Non-pigmented ciliary epithelial cell (primary cell): ENCODE measurements at places on chromosomes 1 and 21.

GRCh38 chr1:19676438-19676922, 11.8 kb downstream of the HTR6 start:
- no peak for DNase-seq

- DNase-seq, result no peak
These were observed 24.3 kb downstream of the PER3 start for GRCh38 chr1:7808253-7808844.

DNA sequence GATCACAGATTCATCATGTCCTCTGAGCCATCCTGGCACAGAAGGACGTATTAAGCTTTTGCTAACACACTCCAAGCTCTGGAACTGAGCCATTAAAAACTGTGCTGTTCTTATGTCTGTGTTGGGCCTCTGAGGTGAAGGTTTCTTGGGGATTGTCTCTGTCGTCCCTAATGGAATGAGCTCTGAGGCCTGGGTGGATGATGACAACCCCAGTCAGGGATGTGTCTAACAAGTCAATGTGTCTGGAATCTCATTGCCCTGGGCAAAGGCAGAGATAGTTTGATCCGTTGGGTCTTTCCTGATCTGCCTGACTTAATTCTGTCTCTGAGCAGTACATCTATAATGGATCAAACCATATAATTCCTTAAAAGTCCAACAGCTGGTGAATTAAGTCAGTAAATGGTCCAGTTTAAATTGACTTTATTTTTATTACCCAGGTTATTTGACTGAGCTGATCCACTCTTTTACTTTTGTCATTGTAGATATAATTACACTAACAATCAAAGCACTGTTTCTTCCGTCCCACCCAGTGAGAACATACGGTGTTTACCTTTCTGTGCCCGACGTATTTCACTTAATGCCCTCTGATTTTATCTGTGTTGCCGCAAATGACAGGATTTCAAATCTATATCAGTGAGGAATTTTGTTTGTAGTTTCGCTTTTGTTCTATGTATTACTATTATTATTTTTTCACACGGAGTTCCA, 38.8 kb upstream of the OR2B11 start:
- DNase-seq, result no peak

- no peak for DNase-seq
These were observed 133.7 kb downstream of the SMYD2 start for GRCh38 chr1:214414691-214415090.

- DNase-seq, result no peak
These were observed 82.0 kb downstream of the GLIS1 start for GRCh38 chr1:53656747-53657530.

DNA sequence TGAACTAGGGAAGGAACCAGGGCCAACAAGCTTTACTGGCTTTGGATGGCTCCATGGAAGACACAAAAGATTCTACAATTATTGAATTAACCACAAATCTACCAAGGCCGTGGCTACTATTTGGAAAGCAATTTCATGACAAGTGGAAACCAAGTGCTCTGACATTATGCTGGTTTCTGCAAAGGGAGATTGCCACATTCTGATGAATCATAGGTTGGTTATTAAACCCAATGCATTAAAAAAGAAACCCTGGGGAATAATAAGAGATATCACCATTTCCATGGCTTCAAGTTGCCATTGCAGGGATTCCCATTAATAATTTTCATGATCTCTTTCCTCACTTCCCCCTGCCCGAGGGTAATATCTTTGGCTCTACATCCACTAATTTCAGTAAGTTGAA, 359.2 kb upstream of the NCAM2 start:
- no peak for DNase-seq

- no peak for DNase-seq
These were observed 86.0 kb upstream of the TLR5 start for GRCh38 chr1:223228931-223229528.

GRCh38 chr1:46285730-46286477, 17.5 kb downstream of the LRRC41 start:
- DNase-seq, result no peak

DNA sequence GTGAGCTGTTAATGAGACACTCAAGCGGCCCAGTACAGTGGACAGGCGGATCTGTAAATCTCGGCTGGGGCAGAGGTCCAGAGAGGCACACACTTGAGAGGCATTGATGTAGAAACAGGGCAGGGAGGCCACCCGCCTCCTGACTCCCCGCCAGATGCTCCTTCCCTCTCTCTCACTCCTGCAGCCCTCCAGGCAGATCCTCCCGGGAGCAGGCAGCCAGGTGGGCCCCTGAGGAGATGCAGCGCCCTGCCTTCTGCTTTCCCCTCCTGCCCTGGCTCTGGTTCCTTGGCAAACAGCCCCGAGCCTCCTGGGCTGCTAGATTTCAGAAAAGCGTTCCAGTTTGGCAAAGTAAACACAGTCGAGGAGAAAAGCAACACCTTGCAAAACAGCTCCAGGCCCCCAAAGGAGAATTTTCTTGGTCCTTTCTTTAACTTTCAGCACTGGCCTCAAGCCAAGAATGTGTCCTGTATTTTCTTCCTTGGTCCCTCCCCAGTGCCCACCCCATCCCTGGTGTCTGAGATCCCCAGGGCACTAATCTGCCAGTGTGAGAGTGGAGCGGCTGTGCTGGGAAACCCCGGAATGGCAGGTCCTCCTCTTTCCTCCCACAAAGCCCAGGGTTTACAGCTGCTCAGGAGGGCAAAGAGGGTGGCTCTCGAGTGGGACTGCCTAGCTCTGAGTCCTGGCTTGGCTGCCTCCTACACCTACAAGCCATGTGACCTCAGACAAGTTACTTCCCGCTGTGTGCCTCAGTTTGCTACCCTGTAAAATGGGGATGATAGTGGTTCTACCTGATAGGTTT, 29.4 kb upstream of the IFNLR1 start:
- no peak for DNase-seq

DNA sequence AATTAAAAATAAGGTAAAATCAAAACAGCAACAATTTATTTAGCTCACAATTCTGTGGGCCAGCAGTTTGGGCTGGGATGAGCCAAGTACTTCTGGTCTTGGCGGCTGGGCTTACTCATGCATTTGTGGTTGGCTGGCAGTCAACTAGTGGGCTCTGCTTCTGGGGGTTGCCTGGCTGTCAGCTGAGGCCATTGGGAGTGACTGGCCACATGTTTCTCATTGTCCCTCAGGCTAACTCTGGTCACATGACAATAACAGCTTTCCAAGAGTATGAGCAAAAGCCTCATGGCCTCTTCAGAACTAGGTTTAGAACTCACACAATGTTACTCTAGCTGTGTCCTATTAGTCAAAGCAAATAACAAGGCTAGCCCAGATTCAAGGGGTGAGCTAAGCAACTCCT, 15.6 kb upstream of the CHIA start:
- no peak for DNase-seq

DNA sequence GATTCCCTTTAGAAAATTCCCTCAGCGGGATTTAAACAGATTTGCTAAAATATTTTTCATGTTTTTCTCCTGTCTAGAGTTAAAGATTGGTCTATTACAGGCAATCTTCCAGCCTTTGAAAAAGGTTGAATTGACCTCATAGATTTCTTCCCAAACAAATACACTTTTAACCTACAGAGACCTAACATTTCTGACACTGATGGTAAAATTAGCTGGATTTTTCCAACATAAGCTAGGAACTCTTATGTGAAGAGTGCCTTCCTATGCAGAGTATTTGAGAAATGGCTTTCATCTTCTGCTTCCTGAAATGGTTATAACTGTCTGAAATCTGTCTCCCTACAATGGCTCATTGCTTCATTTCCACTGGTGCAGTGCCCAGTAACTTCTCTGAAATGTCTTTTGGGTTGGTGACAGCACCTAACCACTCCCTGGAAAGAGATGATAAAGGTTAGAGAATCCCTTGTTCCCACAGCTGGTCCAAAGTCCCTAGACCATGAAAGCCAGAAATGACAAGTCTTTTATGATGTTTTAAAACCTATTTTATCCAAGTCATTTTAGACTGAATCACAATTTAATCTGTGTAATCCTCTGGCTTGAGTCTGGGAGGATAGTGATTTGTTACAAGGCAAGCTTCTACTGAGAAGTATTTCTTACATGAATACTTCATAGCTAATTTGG, 269.4 kb downstream of the BACH1 start:
- no peak for DNase-seq
